ENCODE measurements at places on chromosomes 5 and 9.

DNA sequence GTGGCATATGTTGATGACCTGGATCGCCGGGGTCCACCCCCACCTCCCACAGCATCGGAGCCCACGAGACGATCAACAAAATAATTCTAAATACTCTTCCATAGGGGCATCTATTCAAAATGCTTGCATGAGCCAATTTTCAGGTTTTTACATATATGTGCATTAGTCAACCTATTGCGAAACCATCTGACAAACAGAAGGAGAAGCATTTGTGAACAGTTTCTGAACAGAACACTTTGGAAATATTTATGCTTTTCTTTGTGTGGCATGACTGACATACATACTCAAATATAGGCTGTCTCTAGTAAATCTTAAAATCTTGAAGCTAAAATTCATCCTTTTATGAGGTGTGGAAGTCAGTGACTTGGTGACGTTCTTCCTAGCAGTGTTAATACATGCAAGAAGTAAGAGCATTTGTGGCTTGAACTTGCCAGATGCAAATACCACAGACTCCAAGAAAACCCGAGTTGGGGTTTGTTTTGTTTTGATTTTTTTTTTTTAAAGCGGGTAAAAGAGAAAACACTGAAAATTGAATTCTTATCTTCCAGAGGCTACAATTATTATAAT lies 5.3 kb downstream of the GPR151 start:
- DNase-seq, result no peak

DNA sequence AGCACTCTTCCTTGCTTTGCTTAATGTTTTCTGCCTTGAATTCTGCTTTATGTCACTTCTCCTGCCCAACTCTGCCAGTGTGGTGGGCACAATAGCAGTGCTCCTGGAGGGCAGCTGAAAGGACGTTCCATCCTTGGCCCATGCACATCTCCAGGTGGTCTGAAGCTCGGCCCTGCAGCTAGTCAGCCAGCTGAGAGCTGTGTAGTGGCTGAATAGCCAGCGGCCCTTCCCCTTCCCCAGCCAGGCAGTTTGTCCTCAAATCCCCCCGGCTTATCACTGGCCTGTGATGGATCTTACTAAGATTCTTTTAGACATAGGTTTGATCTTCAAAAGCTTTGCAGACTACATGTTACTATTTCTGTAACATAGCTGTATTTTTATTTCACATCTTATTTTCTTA lies 42.7 kb upstream of the ANGPTL2 start:
- no peak for DNase-seq

DNA sequence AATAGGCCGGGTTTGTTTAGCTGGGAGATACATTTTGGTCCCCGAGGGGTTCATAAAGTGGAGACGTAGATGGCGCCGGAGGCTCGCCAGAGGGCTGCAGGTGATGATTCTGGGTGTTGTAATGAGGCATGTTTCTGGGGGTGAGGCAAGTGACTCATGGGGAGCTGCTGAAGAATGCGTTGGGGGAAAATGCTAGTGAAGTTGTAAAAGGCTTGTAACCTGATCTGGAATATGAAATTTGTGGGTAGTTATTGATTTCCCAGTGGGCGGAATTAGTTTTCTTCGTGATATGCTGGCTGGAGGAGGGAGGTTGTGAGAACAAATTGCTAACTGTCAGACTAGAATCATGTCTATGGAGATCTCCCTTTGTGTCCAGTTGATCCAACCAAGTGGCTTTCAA lies 158.3 kb downstream of the DOCK2 start:
- no peak for DNase-seq

- DNase-seq, result no peak
These were observed 5.1 kb upstream of the SLC12A7 start for GRCh38 chr5:1116977-1117376.

- DNase-seq, result no peak
These were observed 69.7 kb upstream of the TRIM32 start for GRCh38 chr9:116617389-116617788.

- DNase-seq, result no peak
These were observed 2.7 kb downstream of the TNFAIP8 start for GRCh38 chr5:119358530-119358900.

DNA sequence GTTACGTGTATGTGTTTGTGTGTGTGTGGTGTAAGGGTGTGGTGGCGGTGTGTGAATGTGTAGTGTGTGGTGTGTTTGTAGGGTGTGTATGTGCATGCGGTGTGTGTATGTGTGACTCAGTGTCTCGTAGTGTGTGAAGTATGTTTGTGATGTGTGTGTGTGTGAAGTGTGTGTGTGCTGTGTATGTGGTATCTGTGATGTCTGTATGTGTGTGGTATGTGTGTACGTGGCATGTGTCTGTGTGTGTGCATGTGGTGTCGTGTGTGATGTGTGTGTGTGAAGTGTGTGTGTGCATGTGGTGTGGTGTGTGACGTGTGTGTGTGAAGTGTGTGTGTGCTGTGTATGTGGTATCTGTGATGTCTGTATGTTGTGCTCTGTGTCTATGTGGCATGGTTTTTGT lies 339.4 kb downstream of the MTRR start:
- DNase-seq, result no peak

- DNase-seq, result no peak
These were observed 131.7 kb downstream of the ADAMTS16 start for GRCh38 chr5:5271786-5272321.
